ENCODE measurements at places on chromosomes 6 and 20.

DNA sequence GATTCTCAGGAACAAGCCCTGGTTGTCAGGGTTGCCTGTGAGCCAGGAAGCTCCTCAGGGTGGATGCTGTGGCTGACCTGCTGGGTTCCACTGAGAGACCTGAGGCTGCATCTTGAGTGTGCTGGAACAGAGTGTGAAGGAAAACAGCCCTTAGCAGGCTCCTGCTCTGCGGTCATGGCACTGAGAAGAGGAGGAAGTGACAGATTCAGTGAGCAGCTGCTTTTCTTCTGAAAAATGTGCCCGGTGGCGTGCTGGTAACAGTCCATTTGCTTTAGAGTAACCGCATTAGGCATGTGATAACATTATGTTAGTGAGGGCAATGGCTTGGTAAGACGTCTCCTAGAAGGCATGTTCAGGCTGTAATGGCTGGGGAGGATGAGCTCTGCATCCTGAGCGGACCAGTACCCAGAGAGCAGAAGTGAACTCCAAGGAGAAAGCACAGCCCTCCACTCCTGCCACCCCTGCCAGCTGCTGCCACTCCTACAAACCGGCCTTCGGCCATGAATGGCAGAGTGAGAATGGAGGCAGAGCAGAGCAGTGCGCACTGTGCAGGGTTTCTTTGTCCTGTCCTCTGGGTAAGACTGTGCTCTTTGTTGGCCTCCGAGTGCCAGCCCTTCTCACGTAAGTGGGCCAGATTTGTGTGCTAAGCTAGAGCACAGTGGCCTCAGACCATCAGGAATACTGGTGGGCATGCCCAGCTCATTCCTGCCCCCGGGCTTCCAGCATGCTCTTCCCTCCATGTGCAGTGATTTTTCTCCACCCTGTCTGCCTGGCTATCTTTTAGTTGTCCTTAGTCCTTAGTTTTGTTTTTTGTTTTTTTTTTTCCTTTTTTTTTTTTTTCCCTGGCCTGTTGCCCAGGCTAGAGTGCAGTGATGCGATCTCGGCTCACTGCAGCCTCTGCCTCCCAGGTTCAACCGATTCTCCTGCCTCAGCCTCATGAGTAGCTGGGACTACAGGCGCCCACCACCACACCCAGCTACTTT lies 98.1 kb upstream of the VSTM2L start:
- peak; percentile 41 for DNase-seq

GRCh38 chr6:156146891-156147290 lies 630.3 kb upstream of the ARID1B start:
- DNase-seq: peak; percentile 19

GRCh38 chr20:20261159-20261558 lies 106.7 kb upstream of the INSM1 start:
- no peak for DNase-seq

DNA sequence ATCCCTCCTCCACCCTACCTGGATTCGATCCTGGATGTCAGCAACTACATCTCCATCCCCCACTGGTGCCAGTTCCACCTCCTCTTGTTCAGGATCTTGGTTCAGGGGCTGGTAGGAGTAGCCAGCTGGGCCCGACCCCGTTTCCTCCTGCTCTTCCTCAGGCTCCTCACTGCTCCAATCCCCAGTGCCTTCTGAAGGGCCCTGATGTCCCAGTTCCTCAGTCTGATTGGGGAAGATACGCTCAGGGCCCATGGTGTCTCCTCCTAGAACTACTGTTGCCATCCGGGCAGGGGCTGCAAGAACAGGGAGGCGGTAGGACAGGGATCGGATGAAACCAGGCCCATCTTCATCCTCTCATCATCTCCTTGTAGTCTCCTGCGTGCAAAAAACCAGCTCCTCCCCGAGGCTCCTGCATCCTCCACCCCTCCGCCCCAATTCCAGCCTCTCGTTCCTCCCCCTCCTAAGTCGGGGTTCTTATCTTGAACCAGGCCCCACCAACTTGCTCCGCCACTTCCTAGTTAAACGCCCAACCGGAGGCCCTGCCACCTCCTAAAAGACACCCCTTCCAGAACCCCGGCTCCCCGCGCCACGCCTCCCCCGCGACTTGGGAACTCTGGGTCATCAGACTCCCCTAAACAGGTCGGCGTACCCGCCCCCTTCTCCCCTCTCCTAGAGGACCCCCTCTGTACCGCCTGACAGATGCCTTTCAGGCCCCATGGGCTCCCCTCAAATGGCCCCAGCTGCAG lies 476 bp downstream of the MEA1 start:
- no peak for DNase-seq

- no peak for DNase-seq
Measured at GRCh38 chr20:57943950-57944349, 234.1 kb upstream of the PMEPA1 start.

- DNase-seq: no peak
Measured at GRCh38 chr6:164151161-164152120, 736.9 kb downstream of the QKI start.

- no peak for DNase-seq
Measured at GRCh38 chr6:4575714-4576113, 200.5 kb upstream of the CDYL start.

DNA sequence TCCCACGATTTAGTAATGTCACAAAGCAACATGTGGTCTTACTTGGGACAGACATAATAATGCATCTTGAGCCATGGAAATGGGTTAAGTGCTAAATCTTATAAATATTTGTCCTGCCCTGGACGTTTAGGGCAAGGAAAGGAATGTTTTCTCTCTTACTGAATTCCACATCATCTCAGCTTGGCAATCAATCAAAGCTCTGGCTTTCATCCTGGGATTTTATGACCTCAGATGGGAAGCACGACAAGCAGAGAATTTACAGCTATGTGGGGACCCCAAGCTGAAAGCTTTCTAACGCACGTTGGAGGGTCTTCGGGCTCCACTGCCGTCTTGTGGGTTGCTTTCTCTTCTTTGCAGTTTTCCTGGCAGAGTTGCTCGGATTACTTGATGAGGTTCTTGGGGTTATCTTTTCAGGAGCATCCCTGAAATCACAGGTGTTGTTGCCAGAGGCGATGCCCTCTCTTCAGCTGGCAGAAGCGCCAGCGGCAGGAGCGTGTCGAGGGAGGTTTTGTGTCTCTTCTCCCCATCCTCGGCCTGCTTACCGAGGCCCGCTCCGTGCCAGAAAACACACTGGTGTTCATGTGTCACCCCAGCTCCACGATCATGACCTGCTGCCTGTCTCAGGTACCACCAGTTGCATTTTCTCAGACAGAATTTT lies 73.4 kb upstream of the FRMD1 start:
- no peak for DNase-seq

GRCh38 chr20:24317224-24317623 lies 152.2 kb upstream of the SYNDIG1 start:
- no peak for DNase-seq

- DNase-seq: no peak
Measured at GRCh38 chr6:142320366-142320765, 18.6 kb downstream of the ADGRG6 start.

DNA sequence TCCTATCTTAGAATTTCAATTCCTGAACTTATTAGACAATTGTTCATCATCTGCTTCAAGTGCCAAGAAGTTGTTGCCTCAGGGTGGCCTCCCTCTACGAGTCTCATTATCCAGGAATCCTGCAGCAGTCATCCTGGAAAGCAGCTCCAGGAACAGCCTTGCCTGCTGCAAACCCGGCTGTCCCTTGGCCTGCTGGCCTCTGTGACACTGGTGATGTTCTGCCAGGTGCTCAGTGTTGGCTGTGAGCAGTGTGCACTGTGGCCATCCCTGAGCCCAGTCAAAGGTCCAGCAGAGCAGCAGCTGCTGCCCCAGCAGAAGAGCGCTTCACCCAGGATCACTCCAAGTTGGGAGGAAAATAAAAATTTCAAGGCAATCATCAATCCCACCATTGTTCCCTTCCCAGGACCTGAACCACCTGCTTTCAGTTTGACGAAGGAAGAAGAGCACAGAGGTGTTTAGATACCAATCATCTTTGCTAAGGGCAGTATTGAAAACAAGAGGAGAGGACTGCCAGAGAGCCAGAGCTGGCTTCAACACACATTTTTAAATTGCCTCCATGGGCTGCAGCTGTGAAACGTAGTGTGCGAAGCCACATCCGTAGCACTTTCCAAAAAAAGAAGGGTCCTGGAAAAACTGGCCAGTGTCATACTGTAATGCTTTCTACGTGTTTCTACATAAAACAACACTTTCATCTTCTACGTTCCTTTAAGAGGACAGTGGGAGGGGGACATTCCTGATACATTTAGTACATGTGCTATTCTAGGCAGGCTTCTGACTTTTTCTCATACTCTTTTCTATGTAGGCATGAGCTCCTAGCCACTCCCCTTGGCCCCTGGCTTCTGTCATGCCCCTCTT lies 7.2 kb upstream of the FAM50B start:
- no peak for DNase-seq

GRCh38 chr6:166782520-166782919 lies 155.5 kb upstream of the RPS6KA2 start:
- DNase-seq: no peak

DNA sequence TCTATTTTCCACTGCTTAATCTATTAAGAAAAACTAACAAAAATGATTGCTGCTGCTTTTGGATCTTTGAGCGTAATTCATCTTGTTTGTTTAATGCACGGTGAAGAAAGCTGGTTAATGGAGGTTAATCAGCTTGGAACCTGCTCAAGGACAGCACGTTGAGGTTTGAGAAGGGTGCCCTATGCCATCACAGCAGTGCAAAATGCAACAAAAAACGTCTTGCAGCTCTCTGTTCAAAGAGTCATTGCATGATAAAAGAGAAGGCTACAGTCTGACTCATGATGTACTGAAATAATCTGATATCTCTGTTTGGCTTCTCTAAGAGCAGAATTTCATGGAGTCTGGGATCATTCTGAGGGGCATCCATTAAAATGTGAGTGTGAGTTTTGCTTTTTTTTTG lies 80.6 kb upstream of the PREP start:
- DNase-seq: no peak

DNA sequence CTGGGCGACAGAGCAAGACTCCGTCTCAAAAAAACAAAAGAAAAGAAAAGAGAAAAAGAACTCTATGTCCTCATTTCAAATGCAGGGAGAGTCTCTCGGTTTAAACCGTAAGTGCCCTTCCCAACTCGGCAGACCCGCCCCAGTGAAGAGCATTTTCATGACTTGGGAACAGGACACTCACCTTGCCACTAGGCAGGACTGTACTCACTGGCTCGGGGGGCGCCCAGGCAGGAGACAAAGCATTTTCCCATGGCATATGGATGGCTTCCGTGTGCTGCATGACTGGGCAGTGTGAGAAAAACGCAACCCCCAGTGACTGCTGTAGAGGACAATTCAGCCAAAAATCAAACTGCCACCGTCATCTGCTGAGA lies 23.7 kb upstream of the MRGBP start:
- peak; percentile 55 for DNase-seq

DNA sequence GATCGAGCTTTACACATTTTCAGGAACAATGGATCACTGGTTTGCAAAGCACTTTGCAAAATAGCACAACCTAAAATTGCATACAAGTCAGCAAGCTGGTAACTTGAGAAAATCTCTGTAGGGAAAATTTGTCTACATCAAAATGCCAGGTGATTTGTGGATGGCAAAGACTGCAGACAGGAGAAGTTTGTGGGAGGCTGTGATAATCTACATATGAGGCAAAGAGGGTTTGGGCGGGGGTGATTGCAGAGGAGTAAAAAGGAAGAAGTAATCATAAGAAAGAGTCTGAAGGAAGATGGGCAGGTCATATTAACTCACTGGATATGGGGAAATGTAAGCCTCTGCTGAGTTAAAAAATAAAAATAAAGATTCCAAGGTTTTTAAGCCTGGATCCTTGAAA lies 166.3 kb upstream of the STXBP5 start:
- no peak for DNase-seq

DNA sequence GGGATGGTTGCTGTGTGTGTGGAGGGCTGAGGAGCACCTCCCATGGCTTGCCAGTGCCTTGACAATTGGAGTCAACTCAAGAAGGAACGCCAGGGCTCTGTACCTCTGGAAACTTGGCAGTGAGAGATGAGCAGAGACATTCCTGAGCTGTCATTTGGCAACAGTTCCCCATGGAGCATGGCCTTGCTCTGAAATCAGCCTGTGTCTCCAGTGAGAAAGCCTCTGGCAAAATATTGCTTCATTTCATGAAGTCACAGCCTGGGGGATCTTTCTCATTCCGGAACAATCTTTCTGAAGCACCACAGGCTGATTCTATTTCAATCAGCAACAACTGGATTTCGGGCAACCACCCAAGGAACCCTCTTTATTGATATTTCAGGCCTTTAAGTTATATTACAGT lies 52.2 kb upstream of the FNDC1 start:
- DNase-seq: no peak

DNA sequence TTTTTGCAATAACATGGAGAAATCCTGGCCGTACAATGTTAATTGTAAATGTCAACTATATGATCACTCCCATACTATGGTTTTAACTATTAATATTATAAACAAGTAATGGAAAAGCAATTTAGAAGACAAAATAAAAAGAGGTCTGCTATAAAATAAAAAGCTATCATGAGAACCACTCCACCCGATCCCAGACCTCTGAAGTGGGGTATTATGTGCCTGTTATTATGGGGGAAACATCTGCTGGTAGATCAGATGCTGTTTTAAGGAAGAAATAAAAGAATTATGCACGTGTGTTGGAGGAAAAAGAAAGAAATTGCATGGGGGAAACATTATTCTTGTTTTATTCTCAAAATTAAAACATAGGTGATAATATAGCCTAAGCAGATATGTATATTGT lies 615.7 kb upstream of the ARID1B start:
- DNase-seq: no peak

DNA sequence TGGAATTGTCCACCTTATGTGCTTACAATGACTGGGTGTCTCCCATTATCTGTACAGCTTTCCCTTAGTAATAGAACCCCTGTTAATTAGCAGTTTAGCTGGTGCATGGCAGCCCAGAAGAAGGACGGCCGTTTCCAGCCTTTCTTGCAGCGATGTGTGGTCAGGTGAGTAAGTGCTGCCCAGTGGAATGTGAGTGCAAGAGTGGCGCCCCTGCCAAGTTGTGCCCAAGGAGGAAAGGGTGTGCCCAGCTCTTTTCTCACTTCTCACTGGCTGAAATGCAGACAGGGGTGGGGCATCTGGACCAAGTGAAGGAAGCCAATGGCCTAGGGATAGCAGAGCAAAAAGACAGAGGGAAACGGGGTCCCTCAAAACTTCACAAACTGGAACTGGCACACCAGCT lies 296.8 kb downstream of the PREX1 start:
- no peak for DNase-seq

GRCh38 chr20:10713161-10713560 lies 39.4 kb upstream of the JAG1 start:
- DNase-seq: peak; percentile 36

GRCh38 chr20:21632735-21633053 lies 72.8 kb upstream of the PAX1 start:
- peak; percentile 29 for DNase-seq

DNA sequence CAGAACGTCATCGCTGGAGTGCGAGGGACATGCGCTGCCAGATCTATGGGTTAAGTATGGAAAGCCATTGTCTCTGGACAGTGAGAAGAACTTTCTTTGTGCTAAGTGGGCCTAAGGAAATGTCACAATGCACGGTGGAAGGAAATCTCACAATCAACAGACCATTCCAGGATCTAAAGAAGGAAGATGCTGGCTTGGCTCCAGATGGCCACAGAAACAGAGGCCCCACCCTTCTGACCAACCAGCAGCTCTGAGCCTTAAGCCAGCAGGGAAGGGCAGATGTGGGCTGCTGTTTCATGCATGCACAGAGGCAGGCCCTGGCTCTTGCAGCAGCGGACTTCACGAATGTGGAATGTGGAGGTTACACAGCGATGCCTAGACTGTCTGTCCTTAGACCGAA lies 156.3 kb downstream of the SOBP start:
- no peak for DNase-seq

GRCh38 chr6:43627008-43627825 lies 1.8 kb downstream of the GTPBP2 start:
- no peak for DNase-seq

- DNase-seq: no peak
Measured at GRCh38 chr6:122222761-122223160, 176.7 kb upstream of the HSF2 start.

- no peak for DNase-seq
Measured at GRCh38 chr6:3797231-3798054, 45.9 kb upstream of the PXDC1 start.
